IPS DF 6.9 (cell line): ENCODE measurements at places on chromosomes 1 and 21.

DNA sequence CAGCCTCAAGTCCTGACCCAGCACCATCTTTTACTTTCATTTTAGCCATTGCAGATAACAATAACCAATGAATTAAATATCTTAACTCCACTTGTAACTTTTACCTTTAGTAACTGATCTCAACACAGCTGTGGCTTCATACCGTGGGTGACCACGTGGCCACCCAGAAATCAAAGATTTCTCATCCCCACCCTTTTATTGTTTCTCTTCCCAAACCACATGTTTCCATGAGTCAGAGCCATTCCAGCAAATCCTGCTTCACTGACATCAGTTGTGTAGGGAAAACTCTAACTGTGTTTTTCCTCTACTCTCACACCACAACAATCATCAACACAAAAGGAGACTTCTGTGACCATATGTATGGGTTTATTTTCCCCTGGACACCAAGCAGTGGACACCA lies 25.1 kb upstream of the BRDT start:
- no peak overlapping the region for H3K4me3 ChIP-seq
- no peaks in the 10 kb centered on the region for H3K27me3 ChIP-seq
- no peak overlapping the region for H3K27ac ChIP-seq
- no peaks in the 10 kb centered on the region for H3K4me1 ChIP-seq
- no peaks in the 10 kb centered on the region for H3K36me3 ChIP-seq

DNA sequence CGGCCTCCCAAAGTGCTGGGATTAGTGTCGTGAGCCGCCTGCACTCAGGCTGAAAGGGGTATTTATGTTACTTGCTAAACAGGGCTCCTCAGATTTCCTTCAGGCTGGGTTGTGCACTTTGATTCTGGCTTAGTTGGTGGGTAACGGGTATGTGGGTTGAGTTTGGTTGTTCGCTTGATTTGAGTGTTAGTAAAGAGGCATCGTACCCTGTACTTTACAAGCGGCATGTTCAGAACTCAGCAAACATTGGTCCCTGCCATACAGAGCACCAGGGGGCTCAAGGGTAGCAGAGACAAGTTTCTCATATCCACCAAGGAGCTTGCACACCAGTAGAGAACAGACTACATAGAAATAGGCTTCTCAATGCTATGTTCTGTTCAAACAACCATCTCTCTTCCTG lies 147.8 kb downstream of the PGBD5 start:
- H3K4me1 ChIP-seq, result peaks cover 2% of the 10 kb centered on the region; the same call in 1 of the 2 replicates
- no peak overlapping the region for H3K27ac ChIP-seq
- H3K36me3 ChIP-seq, result peaks cover 3% of the 10 kb centered on the region; the same call in 1 of the 2 replicates
- H3K27me3 ChIP-seq, result no peaks in the 10 kb centered on the region
- no peak for DNase-seq

GRCh38 chr1:167258858-167259257 lies 38.2 kb downstream of the POU2F1 start:
- no peaks in the 10 kb centered on the region; the same call in 1 of the 2 replicates for H3K4me1 ChIP-seq
- no peak overlapping the region for H3K4me3 ChIP-seq
- no peak for DNase-seq

DNA sequence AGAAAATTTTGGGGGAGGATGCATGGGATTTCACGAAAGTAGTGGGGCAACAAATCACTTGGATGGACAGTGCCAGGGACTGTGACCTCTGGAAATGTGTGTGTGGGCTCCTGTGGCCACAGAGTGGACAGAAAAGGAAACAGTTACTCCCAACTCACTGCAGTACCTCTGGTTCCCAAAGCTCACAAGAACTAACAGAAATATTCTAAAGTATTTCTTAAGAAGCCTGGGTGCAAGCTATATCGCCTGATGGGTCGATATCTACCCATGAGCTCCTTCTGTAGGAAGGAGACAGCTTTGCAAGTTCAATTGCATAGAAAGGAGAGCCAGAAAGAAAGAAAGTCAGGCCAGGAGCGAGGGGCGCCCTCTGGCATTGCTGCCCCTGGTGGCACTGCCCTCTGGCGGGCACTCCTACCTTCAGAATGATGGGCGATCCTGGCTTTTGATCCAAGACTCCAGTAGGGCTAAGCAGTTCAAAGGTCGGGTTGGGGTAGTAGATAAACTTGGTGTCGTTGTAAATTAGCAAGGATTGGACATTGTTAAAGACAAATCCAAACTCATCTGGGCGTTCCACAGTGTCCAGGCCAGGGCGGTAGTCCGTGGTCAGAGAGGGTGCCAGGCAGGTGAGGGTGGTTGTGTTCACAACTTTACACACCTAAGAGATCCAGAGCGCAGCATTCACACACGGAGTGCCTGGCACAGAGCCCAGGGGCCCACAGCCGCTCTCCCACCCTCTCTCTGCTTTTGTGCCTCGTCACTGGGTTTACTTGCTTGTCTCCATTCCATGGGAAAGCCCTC lies 134.7 kb upstream of the CD34 start:
- H3K36me3 ChIP-seq, result no peaks in the 10 kb centered on the region
- no peaks in the 10 kb centered on the region for H3K4me1 ChIP-seq
- H3K27ac ChIP-seq, result no peak overlapping the region
- DNase-seq, result no peak

DNA sequence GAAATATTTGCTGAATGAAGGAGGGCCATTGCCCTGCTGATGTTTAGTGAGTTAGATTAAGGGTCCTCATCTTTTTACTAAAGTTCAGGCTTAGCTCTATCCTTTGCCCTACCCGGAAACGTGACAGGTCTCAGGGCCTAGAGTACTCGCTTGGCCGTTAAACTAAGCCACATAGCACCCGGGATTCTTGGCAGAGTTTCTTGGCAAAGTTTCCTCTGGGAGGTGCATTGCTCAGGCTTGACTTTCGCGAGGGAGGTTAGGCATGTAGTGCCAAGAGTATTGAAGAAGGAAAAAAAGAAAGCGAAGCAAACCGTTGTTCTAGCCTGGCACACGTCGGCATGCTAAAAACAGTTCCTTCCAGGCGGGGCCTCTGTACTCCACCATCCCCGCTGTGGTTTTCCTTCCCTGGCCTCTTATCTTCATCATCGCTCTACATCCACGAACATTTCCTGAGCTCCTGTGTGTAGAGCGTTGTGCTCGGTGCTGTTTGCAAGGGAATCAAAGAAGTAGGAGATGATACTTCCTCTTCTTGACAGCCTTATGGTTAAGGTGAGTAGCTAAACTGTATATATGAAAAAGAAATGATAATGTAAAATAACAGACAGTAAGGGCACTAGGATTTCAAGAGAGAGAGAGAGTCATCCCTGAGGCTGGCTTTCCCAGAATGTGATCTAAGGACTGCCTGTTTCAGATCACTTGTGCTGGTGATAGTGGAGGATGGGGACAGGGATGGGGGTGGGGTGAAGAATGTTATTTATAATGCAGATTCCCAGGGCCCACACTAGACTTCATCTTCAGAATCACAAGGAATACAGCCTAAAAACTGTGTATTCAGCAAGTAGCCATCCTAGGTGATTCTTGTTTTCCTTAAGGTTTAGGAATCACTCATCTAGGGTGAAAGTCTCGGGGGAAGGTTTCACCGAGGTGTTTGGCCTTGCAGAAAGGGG lies 18.8 kb downstream of the RNF220 start:
- H3K4me1 ChIP-seq, result peaks cover 4% of the 10 kb centered on the region; the same call in 1 of the 2 replicates
- no peak overlapping the region for H3K27ac ChIP-seq
- no peak overlapping the region for H3K4me3 ChIP-seq
- no peaks in the 10 kb centered on the region for H3K36me3 ChIP-seq
- no peak for DNase-seq
- no peaks in the 10 kb centered on the region for H3K27me3 ChIP-seq

- H3K4me3 ChIP-seq, result peak overlapping the region; percentile 77; the same call in 1 of the 2 replicates
- H3K27me3 ChIP-seq, result no peaks in the 10 kb centered on the region
- DNase-seq, result no peak
- H3K4me1 ChIP-seq, result peaks cover 20% of the 10 kb centered on the region
- H3K36me3 ChIP-seq, result no peaks in the 10 kb centered on the region
- no peak overlapping the region for H3K27ac ChIP-seq
Observed at GRCh38 chr1:204075139-204075521, 2.2 kb downstream of the SOX13 start.

DNA sequence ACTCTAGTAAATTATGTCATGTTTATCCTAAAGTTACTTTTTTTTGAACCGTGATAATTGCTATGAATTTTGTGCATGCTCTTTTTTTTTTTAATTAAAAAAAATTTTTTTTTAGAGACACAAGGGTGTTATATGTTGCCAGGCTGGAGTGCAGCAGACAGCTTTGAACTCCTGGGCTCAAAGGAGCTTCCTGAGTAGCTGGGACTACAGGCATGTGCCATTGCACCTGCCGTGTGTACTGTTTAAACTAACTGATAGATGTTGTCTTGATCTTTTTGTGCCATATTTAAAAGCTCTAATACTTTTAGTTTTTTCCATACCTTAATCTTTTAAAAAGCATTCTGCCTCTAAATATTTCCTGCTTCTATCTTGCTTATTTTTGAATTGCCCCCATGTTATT lies 60.7 kb downstream of the KIF1B start:
- no peak overlapping the region for H3K27ac ChIP-seq
- DNase-seq, result no peak
- H3K4me1 ChIP-seq, result no peaks in the 10 kb centered on the region
